ENCODE measurements at places on chromosomes 5 and 9.
A peak's percentile ranks its signal among the peaks of the same experiment; 100 is the strongest.

DNA sequence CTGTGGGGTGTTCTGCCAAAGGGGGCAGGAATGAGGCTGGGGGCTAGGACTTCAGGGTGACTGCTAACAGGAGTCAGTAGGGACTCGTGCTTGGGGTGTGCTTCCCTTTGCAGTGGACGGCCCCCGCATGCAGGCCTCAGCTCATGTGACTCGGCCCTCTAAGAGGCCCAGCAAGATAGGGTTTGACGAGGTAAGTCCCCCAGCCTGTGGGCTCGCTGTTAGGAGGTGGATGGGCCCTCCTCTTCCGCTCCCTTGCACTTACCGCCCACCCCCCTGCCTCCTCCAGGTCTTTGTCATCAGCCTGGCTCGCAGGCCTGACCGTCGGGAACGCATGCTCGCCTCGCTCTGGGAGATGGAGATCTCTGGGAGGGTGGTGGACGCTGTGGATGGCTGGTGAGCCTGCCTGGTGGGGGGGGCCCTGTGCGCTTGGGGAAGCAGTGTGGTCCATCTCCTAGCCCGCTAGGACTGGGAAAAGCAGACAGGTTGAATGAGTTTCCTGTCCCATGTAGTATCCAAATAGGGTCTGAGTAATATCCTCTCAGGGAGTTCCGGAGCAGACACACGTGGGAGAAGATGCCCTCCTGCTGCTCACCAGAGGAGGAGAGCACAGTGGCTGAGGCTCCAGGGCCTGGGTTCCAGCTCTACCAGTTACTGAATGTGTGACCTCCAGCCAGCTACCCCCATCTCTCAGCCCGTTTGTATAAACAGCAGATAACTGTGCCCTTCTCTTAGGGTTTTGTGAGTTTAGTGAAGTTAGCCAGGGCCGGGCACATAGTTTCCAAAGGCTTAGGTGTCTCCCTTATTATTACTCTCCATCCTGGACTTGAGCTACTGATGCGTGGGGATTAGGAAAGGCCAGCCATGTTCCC, 8.2 kb downstream of the CERCAM start:
- DNase-seq = no peak

DNA sequence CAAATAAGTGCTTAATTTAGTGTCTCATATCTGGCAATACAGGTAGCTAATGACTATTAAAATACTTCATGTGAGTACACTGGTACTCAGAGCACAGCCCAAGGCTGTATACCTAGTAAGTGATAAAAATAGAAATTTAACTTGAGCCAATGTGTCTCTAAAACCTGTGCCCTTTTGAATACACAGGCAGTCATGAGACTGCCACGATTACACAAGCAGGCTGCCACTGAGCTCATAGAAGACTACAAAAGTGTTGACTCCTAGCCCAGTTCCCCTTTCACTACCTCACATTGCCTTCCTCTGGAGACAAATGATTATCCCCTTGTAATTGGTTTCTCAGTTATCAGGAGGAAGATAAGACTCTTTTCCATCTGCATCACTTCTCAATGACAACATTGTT, 66.3 kb upstream of the PAPPA start:
- DNase-seq = no peak

DNA sequence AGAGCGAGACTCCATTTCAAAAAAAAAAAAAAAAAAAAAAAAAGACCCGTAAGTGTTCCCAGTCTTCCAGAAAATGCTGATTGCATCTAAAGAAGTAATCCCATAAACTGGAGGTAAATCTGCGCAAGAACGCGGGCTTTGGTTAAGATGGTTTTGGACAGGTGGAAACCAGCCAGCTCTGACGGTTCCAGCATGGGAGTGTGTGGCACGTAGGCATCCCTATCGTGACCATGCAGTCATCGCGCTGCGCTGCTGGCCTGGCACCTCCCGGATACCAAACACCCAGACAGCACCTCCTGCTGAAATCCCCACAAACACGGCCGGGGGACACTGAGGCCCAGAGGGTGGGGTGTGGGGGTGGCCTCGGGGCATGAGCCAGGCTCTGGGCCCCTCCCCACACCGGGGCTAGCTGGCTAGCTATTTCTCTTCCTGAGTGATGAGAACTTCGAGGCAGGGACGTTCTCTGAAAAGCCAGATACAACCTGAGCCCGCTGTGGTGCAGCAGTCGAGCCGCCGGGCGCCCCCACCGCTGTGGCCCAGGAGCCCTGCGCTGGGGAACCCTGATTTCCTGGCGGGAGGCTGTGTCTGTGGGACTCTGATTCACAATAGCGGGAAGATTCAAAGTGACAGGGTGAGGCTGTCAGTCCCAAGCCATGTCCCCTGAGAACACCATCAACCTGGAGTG, 32.2 kb upstream of the NOTCH1 start:
- no peak for DNase-seq

GRCh38 chr9:127742435-127743088, 7.5 kb upstream of the TOR2A start:
- no peak for DNase-seq

GRCh38 chr9:115118879-115119218, 892 bp upstream of the TNC start:
- DNase-seq = peak; percentile 53

GRCh38 chr9:95627802-95628201, 111.0 kb upstream of the PTCH1 start:
- DNase-seq = no peak
